ENCODE measurements at places on chromosomes 11 and 22.

GRCh38 chr11:61846362-61847020 is 18.4 kb downstream of the FADS2 start:
- DNase-seq, result no peak

DNA sequence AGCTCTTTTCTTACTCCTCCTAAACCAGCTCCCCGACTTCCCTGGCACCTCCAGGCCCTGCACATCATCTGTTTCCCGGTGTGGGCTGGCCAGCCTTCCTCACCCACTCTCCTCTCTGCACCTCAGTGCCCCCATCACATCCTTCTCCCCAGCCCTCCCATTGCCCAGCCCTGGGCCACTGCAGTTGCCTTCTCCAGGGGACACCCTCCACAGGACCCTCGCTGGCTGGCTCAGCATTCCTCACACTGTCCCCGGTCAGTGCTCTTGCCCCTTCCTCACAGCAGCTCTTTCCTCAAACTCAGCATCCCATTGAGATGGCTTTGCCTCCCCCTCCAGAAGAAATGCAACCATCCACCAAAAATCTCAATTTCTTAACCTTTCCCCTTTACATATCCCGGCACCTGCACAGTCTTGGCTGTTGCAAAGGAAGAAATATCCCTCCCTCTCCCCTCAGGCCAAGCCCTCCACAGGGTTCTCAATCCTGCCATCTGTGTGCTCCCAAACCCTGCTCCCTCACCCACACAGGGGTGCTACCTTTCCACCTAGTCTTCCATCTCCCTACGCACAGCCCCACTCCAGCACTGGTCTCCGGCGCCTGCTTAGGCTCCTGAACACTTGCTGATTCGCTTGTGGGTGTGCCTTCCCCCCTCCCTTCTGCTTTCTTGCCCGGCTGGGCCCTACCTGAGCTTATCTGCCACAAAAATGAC is 19.5 kb downstream of the RPL27A start:
- no peak for DNase-seq

- no peak for DNase-seq
Measured at GRCh38 chr11:94708642-94709041, 59.5 kb upstream of the AMOTL1 start.

DNA sequence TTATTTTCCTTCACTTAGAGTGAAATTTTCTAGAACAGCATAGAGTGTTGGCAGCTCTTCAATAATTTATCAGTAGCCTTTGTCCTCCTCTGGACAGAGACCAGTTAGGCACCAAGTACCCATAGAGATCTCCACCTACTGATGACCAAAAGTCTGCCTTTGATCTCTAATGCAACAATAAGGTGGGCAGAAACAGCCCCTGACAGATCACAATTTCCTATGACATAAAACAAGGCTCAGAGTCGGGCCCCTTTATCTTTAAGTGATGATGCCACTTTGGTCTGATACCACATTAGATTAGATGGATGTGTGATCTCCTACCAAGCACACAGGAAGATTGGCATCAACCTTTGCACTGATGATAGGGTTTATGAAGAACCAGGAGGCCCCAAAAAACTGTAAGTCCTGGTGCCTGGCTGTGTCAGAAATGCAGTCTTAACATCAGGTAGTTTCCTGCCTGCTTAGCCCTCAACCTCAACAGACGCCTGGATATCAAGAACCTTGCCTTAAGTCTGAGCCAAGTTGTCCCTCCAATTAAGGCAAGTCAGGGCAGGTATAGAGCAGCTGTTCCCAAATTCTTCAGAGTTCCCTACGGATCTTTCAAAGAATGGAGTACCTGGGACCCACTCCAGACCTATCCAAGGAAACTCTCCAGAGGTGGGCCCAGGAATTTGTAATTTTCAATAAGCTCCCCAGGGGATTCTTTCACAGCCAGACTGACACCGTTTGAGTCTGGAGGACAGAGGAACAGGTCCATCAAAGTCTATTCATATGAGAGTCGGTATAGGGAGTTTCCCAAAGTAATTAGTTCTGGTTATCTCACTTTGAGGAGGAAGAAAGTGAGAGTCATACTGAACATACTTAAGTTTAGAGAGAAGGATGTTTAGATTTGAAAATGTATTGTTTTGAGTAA is 30.6 kb upstream of the TMPRSS4 start:
- no peak for DNase-seq

DNA sequence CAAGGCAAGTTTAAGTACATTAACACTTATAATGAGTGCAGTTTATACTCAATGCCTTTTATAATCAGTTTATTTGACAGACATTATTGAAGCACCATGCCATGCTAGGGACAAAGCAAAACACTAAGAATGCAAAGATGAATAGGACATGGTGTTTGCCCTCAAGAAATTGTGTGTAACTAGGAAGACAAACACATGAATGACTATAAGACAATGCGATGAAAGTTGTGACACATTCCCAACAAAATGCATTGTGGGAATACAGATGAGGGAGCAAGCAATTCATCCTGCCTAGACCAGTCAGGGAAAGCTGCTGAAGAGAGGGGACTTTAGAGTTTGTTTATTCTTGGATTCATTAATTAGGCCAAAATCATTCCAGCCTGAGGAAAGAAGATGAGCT is 133.8 kb upstream of the TRPC6 start:
- DNase-seq, result no peak

DNA sequence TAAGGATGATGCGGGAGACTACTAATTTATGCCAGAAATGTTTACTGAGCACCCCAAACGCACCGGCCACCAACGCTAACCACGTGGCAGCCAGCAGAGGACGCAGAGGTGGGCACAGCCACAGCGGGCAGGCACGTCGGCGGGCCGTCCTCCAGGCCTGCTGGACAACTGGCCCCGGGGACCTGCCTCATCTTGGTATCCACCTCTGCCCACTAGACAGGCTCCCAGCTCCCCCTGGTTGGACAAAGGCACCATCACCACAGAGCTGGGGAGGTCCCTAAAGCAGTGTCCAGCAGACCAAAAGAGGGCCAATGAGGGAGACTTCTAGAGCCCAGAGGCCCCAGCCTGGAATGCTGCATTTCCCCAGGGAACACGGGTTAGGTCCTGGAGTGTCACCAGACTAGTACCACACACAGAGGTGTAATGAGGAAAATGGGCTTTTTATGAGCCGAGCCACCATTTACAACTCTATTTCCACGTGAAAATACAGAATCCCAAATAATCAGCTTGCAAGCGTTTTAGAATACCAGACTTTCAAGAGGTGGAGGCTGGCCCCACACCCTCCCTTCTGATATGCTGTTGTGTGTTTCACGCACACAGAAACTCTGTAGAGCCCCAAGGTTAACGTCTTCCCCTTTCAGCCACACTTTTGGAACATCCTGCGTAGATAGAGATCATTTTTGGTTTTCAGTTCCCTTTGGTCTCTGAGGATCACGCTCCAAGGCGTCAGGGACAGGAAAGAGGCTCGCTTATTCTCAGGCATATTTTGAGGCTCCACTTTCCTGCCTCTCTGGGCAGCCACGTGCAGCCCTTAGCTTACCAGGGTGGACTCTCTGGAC is 23.7 kb upstream of the BID start:
- DNase-seq, result no peak
